ENCODE measurements at places on chromosomes 4 and X.

GRCh38 chr4:188550296-188550695, 411.1 kb downstream of the TRIML1 start:
- no peak for DNase-seq

- no peak for DNase-seq
Observed at GRCh38 chr4:184288451-184289178, 70.9 kb upstream of the ENPP6 start.

DNA sequence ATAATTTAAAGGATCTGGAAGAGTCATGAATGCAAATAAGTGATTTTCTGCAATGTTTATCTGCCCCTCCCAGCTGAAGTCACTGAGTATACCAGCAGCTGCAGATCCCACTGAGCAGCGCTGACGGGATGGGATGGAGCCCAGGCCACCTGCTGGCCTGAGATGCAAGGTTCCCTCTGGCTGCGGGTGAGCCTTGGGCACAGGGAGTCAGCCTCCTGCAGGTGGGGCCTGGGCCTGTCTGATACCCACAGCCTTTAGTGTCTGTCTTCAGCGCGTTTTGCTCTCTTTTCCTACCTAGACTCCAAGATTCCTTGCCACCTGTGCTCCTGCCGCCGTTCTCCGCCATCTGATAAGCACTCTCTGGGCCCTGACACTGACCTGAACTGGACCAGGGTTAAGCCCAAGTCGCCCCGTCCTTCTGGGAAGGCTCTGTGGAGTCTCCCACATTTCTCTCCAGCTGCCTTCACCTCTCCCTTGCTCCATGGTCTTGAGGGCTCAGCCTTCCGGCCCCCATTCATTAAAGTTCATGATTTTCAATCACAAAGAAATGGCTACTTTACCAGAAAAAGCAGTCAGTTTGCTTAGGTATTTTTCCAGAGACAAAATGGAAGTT, 223.1 kb upstream of the FAT1 start:
- DNase-seq: no peak

DNA sequence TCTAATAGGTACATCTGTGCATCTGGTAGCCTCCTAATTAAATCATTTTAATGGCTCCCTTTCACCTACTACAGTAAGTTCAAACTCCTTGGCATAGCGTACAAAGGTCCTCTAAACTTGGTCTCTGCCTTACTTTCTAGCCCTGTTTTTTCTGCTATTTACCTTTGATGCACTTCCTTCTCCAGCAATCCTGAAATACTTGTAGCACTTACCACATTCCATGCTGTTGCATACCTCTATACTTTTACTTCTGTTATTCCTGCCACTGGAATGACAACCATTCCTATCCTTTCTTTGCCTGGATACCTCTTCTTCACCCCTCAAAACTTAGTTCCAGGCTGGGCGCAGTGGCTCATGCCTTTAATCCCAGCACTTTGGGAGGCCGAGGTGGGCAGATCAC, 56.6 kb upstream of the LHFPL1 start:
- DNase-seq: no peak

DNA sequence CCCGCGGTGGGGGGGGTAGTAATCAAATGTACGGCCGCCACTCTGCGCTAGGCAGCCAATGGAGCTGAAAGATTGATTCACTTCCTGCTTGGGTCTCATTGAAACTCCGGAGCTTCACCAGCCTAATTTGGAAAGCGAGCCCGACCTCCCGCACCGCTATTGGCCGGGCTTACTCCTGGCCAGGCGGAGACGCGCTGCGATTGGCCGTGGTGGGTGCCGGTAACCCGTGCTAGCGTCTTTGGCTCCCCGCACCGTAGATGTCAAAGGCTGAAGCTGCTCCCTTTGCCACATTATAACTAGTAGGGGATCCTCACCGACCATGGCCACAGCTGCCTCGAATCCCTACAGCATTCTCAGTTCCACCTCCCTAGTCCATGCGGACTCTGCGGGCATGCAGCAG, at the start of gene POU3F4:
POU3F4 (plus strand) TSS at position 285 of the 400 bp plus-strand sequence; CDS start at position 320, 35 bp downstream.
- DNase-seq: no peak

DNA sequence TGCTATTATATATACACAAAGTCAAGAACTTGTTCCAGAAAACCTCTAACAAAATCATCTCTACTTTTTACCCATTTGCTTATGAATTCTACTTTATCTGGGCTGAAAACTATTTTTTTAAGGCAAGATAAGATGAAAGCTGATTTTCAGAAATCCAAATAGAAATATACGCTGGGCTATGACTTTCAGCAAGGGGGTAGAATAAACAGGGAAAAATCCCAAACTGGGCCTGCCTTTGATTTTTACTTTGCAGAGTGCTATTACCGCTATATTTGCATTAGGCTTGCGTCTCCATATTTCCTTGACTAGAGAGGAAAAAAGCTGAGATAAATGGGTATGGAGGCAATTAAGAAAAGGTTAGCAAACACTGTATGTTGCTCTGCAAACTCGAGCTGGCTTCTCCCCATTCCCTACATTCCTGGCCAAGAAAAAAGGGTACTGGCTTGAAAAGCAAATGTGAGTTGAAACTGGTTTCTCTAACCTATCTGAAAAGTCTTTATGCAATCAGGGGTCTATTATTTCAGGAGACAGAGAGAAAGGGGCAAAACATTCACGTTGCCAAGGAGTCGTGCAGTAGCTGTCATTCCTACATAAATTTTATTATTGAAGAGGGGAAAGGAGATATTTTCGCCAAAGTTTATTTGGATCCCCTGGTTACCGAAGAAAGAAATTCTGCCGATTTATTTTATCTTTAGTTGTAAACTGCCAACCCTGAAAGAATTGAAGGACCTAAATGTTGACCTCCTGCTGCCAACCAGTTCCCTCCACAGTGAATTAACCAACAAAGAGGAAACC, 2.2 kb downstream of the TMEM47 start:
- DNase-seq: no peak

DNA sequence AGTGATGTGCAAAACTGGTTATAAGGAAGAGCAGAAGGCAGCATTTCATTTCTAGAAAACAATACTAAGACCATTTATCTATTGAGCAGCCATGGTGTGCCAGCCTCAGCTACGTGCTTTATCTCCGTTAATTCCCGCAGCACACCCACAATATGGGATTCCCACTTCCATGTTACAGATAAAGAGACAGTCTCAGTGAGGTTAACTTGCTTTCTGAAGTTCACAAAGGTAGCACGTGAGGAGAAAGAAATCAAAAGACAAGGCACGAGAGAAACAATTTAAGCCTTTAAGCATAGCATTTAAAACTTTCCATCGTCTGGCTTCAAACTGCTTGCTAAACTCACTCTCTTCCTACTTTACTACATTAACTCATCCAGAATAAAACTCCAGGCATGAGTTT, 8.0 kb upstream of the RPL34 start:
- DNase-seq: no peak

DNA sequence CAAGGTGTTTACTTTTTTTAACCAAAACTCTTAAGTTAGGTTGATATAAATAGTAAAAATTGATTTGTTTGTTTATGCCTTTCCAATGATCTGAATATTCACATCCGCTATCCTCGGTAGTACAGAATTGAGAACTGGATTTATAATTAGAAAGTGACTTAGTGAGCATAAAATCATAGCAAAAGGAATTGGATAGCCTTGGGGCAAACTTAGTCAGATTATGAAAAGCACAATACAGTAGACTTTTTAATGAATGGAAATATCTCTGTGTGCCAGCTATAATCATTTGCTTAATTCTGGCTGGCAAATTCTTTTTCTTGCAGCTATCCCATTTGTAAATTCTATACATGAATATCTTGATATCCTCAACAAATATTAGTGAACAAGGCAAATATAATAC, 713.5 kb downstream of the ADGRL3 start:
- DNase-seq: no peak

DNA sequence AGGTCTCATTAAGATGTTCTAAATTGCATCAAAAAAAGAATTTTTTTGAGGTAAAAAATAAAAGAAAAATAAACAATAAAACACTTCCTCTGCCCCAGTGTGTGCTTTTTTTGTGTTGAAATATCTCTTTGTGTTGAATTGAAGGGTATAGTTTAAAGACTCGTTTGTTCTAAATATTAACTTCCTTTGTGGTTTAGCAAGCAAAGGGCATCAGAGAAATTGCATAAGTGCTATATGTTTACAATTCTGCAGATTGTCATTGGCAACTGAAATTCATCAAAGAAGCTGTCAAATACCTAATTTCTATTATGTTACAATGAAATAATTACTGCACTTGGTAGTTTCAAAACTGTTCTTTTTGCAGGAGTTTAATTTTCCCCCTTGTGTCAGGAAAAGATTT, 260.5 kb downstream of the DKK2 start:
- DNase-seq: peak; percentile 18

GRCh38 chr4:115374621-115375020, 261.2 kb upstream of the NDST4 start:
- no peak for DNase-seq

DNA sequence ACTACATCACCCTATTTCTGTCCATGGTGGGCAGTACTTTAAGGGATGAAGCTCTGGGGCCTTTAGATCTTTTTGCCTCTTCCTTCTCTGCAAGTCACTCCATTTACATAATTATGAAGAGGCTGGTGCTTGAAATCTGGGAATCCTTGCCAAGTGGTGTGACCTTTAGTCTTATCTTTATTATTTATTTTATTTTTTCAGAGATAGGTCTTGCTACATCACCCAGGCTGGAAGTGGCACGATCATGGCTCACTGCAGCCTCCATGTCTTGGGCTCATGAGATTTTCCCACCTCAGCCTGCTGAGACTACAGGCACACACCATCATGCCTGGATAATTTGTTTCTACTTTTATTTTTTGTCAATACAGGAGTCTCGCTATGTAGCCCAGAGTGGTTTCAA, 34.4 kb upstream of the HAND2 start:
- DNase-seq: no peak

DNA sequence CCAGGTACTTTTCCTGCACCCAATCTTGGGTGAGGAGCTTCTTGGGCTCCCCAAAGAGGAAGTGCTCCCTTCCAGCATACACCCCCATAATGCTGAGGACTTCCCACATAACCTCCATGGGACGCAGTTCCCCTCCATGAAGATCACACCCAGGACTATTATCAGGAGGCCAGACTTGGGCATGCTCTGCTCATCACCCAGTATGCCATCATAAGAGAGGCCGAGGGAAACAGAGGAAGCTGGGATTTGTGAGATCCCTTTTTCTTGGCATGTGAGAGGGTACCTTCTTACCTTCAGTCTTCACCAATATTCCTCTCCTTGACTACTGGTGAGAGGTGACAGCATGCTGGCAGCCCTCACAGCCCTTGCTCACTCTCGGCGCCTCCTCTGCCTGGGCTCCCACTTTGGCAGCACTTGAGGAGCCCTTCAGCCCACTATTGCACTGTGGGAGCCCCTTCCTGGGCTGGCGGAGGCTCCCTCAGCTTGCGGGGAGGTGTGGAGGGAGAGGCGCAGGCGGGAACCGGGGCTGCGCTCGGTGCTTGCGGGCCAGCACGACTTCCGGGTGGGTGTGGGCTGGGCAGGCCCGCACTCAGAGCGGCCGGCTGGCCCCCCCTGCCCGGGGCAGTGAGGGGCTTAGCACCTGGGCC, 15.7 kb upstream of the HSFX1 start:
- DNase-seq: no peak

GRCh38 chr4:39125600-39125985, 56.7 kb upstream of the WDR19 start:
- no peak for DNase-seq

GRCh38 chrX:330726-331150, 12.1 kb upstream of the GTPBP6 start:
- no peak for DNase-seq

GRCh38 chr4:141339966-141340365, 119.3 kb downstream of the ZNF330 start:
- no peak for DNase-seq

- no peak for DNase-seq
Observed at GRCh38 chr4:26789208-26789607, 71.4 kb upstream of the STIM2 start.

- no peak for DNase-seq
Observed at GRCh38 chrX:112043997-112044396, 38.6 kb downstream of the TRPC5 start.

DNA sequence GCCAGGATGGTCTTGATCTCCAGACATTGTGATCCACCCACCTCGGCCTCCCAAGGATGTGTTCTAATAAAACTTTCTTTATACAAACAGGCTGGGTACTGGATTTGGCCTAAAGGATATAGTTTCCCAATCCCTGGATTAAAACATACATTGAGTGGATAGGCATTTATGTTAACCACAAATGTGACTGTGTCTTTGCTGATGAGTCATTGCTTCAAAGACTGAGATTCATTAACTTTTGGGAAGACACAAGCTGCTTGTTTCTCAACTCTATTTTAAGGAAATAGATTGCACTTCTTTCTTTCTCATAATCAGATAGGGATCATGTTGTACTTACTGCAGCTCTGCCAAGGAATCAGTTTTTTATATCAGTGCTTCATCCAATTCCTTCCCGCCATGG, 131.3 kb upstream of the AGA start:
- DNase-seq: peak; percentile 12

GRCh38 chr4:119039779-119040178, 95.9 kb upstream of the MYOZ2 start:
- DNase-seq: no peak

GRCh38 chrX:146754268-146754667, 55.3 kb upstream of the CXorf51B start:
- no peak for DNase-seq

- peak; percentile 34 for DNase-seq
Observed at GRCh38 chrX:41236629-41237028, 97.3 kb upstream of the DDX3X start.

- no peak for DNase-seq
Observed at GRCh38 chr4:150599547-150599946, 17.6 kb downstream of the MAB21L2 start.

GRCh38 chr4:73446336-73446938, 10.4 kb downstream of the AFP start:
- DNase-seq: peak; percentile 58

- DNase-seq: peak; percentile 59
Observed at GRCh38 chr4:119498527-119498926, 130.1 kb downstream of the PDE5A start.

DNA sequence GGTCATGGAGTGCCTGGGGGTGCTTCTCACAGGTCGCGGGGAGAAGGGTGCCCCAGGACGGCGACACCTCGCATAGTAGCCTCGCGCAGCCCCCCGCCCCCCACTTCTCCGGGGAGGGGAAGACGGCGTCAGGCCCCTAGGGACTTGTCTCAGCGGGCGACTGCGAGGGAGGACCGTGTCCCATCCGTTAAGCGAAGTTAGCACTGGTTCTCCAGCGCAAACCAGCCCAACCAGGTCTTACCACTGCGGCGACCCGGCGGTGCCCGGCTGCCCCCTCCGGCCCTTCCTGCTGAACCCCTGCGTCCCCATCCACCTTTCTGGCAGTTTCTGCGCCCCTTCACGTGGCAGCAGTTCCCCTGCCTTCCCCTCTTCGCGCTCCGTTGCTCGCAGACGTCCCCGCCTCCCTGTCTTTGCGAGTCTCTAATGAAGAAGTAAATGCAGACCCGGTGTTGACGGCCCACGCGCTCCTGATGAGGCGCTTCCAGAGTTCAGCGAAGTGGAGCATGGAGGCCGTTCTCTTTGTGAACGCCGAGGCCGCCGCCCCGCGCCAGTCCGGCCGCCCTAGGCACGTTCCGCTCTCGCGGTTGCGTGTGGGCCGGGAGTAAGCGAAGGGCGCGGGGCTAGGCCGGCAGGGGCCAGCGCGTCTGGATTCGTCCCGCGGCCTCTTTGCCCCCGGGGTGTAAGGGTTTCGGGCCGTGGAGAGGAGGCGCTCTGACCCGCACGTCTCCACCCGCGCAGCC, 3.0 kb downstream of the SLIT2 start:
- DNase-seq: no peak

- DNase-seq: no peak
Observed at GRCh38 chr4:100086766-100087431, 103.4 kb downstream of the DDIT4L start.
